Thyroid gland (tissue), 4 donors: ENCODE measurements at places on chromosomes 5 and 9.

DNA sequence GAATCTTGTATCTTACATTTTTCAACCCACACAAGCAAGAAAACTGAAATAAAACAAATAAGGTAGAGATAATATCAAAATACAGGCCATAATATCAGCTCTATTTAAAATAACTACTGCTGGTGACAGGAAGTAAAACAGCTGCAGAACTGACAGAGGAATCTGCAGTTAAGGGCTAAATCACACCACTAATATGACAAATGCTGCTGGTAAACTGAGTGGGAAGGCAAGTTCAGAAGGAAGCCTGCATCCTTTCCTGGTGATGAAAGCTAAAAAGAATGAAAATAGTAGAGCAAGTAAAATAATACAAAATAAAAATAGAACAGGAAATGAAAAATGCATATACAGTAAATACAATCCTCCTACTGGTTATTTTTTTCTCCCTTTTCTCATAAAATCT, 1293.7 kb upstream of the C9orf72 start:
- DNase-seq, result no peak

DNA sequence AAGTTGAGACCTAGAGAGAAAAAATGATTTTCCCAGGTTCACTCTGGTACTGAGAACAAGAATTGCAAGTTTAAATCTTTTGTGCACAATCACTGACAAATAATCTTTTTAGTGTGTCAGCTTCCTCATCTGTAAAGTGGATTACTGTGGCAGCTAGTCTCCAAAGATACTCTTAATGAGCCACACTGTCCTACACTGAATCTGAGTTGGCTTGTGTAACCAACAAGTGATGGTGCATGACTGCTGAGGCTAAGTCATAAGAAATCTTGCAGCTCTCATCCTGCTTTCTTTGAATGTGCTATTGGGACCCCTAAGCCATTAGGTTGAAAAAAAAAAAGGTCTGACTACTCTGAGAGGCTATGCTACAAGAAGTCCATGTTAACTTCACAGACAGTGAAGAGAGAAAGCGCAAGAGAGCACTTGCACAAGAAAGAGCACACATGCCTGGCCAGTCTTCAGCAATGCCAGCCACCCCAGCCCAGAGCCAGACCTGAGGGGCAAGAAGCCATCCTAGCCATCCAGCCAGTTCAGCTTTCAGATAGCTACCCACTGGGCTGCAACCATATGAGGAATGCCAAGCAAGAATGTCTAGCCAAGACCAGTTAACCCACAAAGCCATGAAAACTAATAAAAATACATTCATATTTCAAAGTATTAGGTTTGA, 419.4 kb downstream of the RAB3C start:
- DNase-seq, result no peak

- no peak for DNase-seq
These were observed 14.4 kb downstream of the ELAVL2 start for GRCh38 chr9:23811633-23812032.

GRCh38 chr9:38015266-38015665, 53.8 kb downstream of the SHB start:
- no peak for DNase-seq

DNA sequence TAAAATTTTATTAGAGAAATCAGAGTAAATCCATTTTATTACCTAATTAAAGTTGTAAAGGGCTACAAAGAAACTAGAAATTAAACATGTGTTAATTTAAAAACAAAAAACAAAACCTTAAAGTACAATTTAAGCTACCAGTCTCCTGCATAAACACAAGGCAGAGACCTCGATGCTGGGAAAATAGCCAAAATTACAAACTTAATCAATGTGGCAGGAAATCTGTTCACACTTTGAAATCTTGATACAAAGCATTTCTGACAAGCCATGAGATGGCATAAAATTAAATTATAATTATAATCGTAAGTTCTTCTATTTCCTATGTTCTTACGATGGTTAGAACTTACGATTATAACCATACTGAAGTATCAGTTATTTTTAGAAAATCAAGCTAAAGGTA, 158.0 kb upstream of the FREM1 start:
- no peak for DNase-seq

DNA sequence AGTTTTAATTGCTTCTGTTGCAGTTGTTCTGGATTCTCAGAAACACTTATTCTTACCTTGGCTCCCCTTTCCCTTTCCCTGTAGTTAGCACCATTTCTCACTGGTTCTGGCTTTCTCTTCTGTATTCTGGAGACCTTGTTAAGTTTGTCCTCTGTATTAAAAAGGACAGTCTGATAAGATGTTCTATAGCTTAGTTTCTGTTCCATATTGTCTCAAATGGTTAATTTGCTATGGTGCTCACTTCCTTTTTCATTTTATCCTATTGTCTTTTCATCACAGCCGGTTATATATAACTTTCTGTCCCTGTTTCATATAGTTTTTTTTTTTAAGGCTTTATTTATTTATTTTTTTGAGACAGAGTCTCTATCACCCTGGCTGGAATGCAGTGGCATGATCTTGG, 41.4 kb upstream of the KIAA1958 start:
- DNase-seq, result no peak

- DNase-seq, result no peak
These were observed 73.9 kb upstream of the ICE1 start for GRCh38 chr5:5348576-5348975.

DNA sequence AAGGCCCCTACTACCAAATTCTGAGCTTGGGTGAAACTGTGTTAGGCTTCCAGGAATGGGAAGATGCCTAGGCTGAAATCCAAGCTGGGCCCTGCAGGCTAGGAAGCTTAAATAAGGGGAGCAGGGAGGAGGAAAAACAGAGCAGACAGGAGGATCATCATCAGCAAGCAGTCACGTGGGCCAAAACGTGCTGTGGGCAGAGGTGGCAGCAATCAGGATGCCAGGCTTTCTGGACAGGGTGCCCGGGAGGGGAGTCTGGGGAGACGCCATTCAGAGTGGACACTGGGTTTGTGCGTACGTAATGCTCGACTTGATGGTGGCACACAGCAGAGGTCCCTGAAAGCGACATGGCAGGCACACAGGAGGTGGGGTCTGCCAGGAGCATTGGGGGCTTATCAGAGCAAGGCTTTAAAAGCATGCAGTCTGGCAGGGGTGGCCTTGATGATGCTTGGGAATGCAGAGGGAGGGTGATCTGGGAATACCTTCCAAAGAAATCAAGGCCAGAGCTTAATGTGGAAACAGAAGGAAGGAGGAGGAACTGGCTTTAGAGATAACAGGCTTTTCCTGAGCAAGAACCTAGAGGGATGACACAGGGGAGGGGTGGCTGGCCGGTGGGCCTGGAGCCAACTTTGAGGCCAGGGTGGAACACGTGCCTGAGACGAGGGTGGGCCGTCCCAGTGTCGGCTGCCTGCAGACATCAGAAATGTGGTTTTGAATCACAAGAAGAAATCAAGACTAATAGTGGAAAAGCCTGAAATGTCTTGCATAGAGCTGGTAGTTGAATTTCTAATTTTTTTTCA, 212.5 kb downstream of the GADD45G start:
- no peak for DNase-seq
